ENCODE measurements at places on chromosomes 3 and 15.

- DNase-seq = no peak
Measured at GRCh38 chr3:15329046-15330005, 3.1 kb downstream of the SH3BP5 start.

DNA sequence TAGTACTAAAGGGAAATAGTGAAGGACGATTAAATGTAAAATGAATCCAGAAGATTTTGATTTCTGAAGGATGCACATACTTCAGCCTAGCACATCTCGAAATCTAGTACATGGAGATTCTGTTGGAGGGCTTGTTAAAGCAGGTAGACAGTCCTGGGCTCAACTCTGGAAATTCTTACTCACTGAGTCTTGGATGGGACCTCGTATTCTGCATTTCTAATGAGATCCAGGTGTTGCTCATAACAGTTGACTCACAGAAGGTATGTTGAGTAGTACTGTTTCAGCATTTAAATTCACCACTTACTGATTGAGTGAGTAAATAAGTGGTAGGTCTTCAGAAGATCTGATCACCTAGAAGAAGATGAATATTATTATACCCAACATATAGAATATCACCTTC, 623.4 kb upstream of the SGO1 start:
- DNase-seq = no peak

- no peak for DNase-seq
Measured at GRCh38 chr3:61239871-61240270, 11.4 kb downstream of the FHIT start.

DNA sequence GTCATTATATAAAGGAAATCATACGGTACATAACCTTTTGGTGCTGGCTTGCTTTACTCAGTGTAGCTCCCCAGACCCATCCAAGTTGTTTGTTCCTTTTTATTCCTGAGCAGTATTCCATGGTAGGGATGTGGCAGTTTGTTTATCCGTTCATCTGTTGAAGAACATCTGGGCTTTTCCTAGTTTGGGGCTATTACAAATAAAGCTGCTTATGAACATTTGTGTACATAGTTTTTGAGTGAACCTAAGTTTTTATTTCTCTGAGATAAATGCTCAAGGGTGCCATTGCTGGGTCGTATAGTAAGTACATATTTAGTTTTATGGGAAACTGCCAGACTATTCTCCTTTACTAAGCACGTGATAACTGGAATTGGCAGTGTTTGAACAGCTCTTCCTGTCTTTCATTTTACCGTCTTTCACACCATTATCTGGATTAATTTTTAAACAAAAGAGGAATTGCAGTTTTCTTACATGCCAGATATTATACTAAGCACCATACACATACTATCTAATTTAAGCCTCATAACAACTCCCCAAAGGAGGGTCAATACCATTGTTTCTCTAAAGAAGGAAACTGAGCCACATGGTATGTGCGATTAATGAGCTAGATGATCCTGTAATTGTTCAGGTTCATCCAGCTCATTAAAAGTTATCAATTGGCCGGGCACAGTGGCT, 85.6 kb downstream of the PTPRG start:
- no peak for DNase-seq

- DNase-seq = no peak
Measured at GRCh38 chr3:172339892-172340291, 108.4 kb downstream of the GHSR start.

DNA sequence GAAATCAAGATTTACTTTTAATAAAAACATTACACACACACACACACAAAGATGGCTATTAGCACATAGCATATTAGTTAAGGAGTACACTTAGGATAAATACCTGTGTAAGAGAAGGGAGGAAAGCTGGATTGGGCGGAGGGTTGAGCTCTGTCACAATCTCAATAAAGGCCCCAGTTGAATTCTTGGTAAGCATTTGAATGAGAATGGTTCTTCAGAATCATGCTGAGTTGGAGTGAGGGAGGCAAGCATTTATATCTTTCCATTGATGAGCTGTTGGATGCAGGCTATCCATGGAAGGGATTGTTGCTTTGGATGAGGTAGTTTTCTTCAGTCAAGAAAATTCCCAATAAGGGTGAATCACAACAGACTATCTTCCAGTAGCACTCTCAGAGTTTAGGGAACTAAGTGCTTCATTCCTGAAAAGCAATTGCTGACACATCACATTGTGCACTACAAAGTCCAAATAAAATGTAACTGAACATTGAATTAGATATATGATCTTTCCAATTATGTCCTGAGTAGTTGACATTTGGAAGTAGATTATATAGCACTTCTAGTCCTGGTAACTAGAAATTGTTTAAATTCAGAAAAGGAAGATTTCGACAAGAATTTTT, 95.7 kb downstream of the SUCNR1 start:
- DNase-seq = no peak

DNA sequence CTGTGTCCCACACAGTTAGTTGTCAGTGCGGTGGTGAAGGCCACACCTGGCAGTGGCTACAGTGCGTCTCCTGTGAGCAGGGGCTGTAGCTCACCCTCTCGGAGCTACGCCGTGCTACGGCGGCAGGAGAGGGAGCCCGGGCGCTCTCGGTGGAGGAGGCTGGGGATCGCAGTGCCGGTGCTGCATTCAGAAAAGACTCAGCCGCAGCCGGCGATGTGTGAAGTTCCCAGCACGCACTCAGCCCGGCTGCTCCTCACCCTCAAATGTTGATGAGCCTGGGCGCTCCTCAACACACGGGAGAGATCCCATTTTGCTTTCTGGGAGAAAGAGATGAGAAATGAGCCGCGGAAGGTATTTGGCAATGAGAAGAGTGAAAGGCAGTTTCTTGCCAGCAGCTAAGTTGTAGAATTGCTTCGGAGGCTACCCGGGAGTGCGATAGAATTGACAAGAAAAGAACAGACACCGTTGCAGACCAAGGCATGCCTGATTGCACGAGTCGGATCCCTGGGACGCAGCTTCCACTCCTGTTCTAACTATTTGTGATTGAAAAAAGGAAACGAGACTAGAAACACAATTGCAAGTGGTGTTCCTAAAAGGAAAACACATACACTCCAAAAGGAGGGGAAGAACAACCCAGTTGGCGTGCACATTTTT, at the start of gene UNC13C:
Gene UNC13C, plus strand, starts transcription at position 189 of the 654 bp plus-strand sequence. CDS start 34,463 bp downstream, outside the sequence.
- DNase-seq = no peak

DNA sequence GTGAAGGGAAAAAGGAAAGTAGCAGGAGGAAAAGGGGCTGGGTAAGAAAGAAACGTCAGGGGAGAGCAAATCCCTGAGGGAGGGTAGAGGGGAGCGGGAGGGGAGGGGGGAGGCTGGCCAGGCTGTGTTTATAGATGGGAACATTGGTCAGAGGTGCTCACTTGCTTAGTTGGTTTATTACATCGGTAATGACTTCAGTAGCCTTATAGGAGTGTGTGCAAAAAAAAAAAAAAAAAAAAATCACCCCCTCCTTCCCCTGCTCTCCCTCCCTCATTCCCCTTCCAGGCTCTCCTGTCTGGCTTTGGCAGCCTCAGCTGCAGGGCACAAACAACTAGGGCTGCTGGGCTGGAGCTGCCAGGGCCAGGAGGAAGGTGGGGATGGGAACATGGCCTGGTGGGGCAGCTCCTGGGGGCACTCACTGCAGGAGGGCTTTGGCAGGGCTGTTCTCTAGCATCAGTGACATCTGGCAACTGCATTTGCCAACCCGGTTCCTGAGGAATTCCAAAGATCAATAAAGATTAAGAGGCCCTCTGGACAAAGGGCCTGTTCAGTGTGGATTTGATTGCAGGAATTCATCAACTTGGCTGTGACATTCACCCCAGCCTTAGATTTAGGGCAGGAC, 334.5 kb upstream of the FRG2C start:
- DNase-seq = no peak

DNA sequence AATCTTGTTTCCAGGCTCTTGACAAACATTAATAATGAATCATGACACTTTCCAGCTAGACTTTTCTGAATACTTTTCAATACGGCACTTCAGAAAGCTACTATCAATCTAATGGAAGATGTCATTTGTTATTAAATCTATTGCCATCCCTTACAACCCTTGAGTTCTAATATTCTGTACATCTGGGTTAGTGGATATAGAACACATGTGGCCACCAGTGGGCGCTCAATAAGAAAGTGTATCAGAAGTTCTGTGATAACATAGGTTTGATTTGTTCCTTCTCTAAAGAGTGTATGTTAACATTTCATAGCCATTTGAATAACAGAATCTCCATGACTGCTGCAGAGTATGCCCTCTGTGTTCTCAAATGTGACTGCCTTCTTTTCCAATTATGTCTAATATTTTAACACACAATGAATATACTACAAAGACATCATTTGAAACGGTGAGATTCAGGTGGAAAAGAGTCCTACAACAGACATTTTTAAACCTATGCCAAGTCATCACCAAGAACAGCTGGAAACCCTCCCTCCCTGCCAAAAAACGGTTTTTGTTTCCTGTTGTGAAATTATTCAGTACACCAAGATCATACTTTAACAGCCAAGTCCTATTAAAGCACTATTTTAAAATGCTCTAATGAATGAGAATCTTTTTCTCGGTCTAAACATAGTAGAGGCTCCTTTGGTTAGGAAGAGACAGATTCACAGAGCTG, 22.2 kb downstream of the ALDH1A2 start:
- no peak for DNase-seq

DNA sequence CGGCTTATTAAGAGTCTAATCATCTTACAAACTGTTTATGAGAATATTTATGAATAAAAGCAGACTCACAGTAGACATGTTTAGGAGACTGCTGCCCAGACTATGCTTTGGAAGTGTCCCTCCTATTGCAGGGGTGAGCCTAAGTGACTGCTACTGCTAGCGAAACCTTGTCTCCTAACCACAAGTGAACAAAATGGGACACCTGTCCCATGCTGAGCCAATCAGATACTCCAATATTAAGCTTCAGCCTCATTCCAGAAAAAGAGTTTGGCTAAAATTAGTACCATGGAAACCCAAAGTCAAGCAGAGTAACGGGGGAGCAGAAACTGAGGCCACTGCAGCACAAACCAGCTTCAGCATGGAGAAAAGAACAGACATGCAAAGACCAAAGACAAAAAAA, 4.6 kb downstream of the DENND6A start:
- DNase-seq = no peak

DNA sequence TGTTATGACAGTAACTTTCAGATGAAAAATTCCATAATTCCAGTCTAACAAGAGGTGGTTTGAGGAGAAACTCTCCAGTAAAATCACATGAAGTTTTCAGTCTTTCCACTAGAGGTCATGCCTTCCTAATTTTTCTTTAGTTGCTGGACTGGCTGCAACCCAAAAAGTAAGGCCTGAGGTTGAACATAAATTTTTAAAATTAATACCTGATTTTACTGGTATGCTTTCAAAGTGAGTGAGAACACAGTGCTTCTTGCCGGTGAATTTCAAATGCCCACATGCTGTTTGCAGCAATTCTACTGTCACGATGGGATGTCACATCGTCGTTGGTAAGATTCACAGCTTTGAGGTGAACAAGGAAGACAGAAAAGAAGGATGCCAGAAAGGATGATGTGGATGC, 89.0 kb upstream of the FGF12 start:
- no peak for DNase-seq

DNA sequence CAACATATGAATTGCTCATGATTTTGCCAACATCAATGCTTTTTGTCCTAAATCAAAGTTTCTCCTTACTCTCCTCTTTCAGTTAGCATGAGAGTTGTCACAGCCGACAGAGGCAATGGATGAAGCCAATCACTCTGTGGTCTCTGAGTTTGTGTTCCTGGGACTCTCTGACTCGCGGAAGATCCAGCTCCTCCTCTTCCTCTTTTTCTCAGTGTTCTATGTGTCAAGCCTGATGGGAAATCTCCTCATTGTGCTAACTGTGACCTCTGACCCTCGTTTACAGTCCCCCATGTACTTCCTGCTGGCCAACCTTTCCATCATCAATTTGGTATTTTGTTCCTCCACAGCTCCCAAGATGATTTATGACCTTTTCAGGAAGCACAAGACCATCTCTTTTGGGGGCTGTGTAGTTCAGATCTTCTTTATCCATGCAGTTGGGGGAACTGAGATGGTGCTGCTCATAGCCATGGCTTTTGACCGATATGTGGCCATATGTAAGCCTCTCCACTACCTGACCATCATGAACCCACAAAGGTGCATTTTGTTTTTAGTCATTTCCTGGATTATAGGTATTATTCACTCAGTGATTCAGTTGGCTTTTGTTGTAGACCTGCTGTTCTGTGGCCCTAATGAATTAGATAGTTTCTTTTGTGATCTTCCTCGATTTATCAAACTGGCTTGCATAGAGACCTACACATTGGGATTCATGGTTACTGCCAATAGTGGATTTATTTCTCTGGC, 2.5 kb downstream of the OR4F6 start:
- DNase-seq = no peak

- DNase-seq = no peak
Measured at GRCh38 chr3:38689774-38690173, 40.3 kb upstream of the SCN5A start.

GRCh38 chr3:172153335-172153861, 114.0 kb downstream of the FNDC3B start:
- no peak for DNase-seq

DNA sequence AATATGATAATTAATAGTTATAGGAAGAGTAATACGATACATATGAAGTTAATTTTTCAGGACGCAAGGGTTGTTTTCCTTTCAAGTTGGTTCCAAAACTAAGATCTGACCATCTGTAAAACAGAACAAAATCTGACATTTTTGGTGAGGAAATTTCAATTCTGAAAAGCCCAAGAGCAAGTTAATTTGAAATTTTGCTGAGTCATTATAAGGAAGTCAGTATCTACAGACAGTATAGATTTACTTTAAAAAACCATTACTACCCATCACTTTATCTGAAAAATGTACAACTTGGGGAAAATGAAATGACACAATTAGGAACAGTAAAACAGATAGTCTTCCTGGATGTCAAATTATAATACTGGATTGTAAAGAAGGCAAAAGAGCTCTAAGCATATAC, 12.5 kb downstream of the INTS14 start:
- no peak for DNase-seq

DNA sequence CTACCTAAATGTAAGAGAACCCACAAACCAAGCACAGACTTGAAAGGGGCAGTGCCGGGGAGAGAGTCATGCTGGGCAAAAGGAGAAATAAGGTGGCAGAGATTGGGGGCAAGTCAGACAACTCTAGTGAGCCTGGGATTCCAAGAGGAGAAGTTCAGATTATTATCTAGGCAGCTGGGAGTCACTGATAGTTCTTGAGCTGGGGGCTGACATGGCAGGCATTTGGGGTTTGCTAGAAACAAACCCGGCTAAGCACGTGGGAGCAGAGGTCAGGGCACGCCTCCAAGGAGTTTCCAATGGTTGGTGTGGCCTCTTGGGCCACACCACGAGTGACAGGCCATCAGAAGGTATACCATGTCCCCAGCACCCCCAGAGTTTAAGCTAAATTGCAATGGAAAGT, 27.6 kb downstream of the SLC6A6 start:
- DNase-seq = no peak

Measured in stimulated activated CD8-positive, alpha-beta memory T cell treated with anti-CD3 and anti-CD28 coated beads, Interleukin-4, amount 100 ng/mL, for 1 hour (primary cell).